ENCODE measurements at places on chromosomes 13 and 19. TPM values are rescaled to one million over a fixed set of nuclear protein-coding genes. Genes with fewer than 3 reads are reported as not detected.

The IRS2 gene
- total RNA-seq: 20.9 TPM

The C1QTNF9 gene
- not detected for total RNA-seq

The TUBB4A gene
- total RNA-seq: not detected

The PALM3 gene
- total RNA-seq: 0.32 TPM

The DIAPH3 gene
- 8.4 TPM for total RNA-seq

The DHX34 gene
- 16.7 TPM for total RNA-seq

The VSIG10L gene
- 0.49 TPM for total RNA-seq

The SHISA2 gene
- not detected for total RNA-seq

The CARM1 gene
- total RNA-seq: 52.4 TPM

The FCHO1 gene
- total RNA-seq: 0.32 TPM

The SPACA4 gene
- not detected for total RNA-seq

The ABHD13 gene
- 9.7 TPM for total RNA-seq

The INSL3 gene
- total RNA-seq: not detected

The EID2 gene
- total RNA-seq: 9.0 TPM

The ZNF540 gene
- 0.49 TPM for total RNA-seq

The KASH5 gene
- not detected for total RNA-seq

The ZNF784 gene
- total RNA-seq: 7.0 TPM

The MBD3L3 gene
- not detected for total RNA-seq

The ZNF729 gene
- total RNA-seq: not detected

The MCEMP1 gene
- total RNA-seq: not detected

The ASPDH gene
- total RNA-seq: not detected

The ZNF443 gene
- total RNA-seq: 1.8 TPM

The METTL21C gene
- not detected for total RNA-seq

The SKA3 gene
- 15.3 TPM for total RNA-seq

The XRCC1 gene
- 18.8 TPM for total RNA-seq

The UHRF1 gene
- 13.7 TPM for total RNA-seq

The MICOS13 gene
- 27.2 TPM for total RNA-seq

The ATP8A2 gene
- total RNA-seq: under 0.01 TPM

The GAPDHS gene
- not detected for total RNA-seq

The SCAMP4 gene
- 74.0 TPM for total RNA-seq

The PSPC1 gene
- total RNA-seq: 52.1 TPM

The NECTIN2 gene
- total RNA-seq: 53.2 TPM

The CBARP gene
- total RNA-seq: 4.2 TPM

The STAP2 gene
- 3.1 TPM for total RNA-seq

The OR7D2 gene
- total RNA-seq: not detected

The NAPSA gene
- total RNA-seq: not detected

The MYBPC2 gene
- not detected for total RNA-seq

The ZNF667 gene
- total RNA-seq: 3.9 TPM

The NLRP4 gene
- total RNA-seq: not detected

The PRR36 gene
- not detected for total RNA-seq

The DMKN gene
- total RNA-seq: 9.2 TPM

The LENG1 gene
- total RNA-seq: 3.2 TPM

All from hair follicle dermal papilla cell (primary cell).